ENCODE measurements at places on chromosomes 12 and 14. TPM values are rescaled to one million over a fixed set of nuclear protein-coding genes. Genes with fewer than 3 reads are reported as not detected.

PRH2 gene
- not detected for total RNA-seq

EGLN3 gene
- total RNA-seq, result 2.0 TPM

OTOGL gene
- not detected for total RNA-seq

C12orf54 gene
- total RNA-seq, result not detected

KRT6C gene
- total RNA-seq, result not detected

TAS2R50 gene
- not detected for total RNA-seq

RAB15 gene
- total RNA-seq, result 3.7 TPM

GRCh38 chr12:27828196-27828595 lies 48.2 kb upstream of the MANSC4 start:
- no peak for DNase-seq

GRCh38 chr14:78278464-78279250 lies 108.5 kb downstream of the NRXN3 start:
- no peak for DNase-seq

DNA sequence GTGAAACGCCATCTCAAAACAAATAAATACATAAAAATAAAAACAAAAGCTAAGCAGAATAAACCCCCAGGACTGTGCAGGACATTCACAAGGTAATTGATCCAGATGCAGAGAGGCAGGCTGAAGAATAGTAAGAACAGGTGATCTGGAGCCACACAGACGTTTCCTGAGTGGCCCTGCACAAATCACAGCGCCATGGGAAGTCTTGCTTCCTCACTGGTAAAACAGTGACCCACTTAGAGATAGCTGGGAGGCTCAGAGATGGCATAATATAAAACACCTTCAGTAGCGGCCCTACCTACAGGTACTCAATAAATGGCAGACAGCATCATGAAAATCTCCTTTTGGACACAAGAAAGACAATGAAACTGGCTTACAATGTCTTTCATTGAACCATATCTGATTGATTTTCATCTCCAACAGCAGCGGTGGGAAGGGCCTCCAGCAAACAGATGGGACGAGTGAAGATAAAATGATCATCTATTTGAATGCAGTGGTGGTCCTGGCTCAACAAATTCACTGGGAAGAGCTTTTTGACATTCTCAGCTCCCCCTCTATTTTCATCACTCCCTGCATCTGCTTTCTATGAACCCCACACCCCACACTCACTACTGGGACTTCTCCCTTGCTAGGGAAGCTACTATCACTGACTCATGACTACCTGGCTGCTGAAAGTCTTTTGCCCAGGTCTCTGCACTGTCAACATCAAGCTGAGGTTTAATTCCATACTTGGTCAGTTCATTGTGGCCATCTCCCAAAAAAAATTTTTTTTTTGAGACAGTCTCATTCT lies 63.9 kb downstream of the FOXN3 start:
- no peak for DNase-seq

DNA sequence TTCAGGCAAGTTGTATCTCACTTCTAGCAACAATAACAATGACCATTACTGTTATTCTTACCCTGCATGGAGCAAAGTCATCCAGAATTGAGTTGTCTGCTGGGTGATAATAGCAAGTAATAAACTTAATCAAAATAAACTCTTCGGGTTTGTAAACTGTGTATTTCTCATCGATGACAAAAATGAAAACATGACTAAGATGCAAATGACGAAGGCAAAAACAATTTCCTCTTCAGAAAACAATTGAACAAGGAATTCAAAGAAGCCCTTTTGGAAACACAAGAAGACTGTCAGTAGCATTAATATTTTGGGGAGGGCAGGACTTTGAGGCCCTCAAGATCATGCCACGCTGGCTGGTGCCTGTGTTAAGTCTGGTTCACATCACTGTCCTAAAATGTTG lies 232.0 kb downstream of the BTG1 start:
- DNase-seq, result no peak

GRCh38 chr12:105214670-105215375 lies 21.2 kb downstream of the APPL2 start:
- no peak for DNase-seq

GRCh38 chr14:97900196-97900854 lies 1103.1 kb downstream of the VRK1 start:
- no peak for DNase-seq

GRCh38 chr14:75406856-75407255 lies 21.0 kb upstream of the JDP2 start:
- DNase-seq, result no peak

GRCh38 chr14:82052778-82053177 lies 519.1 kb upstream of the SEL1L start:
- DNase-seq, result no peak

GRCh38 chr12:47921907-47922306 lies 17.1 kb upstream of the VDR start:
- DNase-seq, result no peak

DNA sequence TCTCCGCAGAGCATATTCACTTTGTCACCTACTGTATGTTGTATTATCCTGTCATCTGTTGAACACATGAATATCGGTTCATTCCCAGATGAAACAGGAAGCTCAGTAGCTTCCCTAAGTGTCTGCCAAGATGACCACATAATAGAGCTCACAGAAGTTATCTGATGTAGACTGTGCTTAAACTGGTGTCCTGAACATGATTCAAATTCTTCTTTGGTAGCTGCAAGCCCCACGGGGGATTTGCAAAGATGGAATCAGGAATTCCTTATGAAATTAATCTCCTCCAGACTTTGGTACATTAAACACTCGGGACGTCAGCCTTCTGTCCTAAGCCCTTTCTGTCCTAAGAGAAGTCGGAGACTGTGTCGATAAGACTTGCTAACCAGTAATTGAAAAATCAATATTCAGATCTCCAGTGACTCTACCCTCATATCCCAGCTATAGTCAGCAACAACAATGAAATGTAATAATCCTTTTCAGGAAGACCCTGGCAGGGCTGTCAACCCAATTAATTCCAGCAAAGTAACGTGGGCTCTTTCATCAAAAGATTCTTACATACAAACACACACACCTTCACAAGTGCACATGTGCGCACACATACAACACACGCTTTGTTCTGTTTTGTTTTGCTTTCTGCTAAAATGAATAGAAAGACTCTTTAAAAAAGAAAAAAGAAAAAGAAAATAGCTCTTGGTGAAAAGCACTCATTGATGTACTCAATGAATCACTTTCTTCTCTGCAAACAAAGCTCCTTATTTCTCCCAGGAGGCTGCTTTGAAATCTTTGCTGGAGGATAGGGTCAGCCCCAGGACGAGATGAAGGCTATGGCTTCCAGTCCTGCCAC lies 127.2 kb downstream of the RIMBP2 start:
- no peak for DNase-seq

GRCh38 chr14:81305743-81306142 lies 85.0 kb upstream of the GTF2A1 start:
- no peak for DNase-seq

DNA sequence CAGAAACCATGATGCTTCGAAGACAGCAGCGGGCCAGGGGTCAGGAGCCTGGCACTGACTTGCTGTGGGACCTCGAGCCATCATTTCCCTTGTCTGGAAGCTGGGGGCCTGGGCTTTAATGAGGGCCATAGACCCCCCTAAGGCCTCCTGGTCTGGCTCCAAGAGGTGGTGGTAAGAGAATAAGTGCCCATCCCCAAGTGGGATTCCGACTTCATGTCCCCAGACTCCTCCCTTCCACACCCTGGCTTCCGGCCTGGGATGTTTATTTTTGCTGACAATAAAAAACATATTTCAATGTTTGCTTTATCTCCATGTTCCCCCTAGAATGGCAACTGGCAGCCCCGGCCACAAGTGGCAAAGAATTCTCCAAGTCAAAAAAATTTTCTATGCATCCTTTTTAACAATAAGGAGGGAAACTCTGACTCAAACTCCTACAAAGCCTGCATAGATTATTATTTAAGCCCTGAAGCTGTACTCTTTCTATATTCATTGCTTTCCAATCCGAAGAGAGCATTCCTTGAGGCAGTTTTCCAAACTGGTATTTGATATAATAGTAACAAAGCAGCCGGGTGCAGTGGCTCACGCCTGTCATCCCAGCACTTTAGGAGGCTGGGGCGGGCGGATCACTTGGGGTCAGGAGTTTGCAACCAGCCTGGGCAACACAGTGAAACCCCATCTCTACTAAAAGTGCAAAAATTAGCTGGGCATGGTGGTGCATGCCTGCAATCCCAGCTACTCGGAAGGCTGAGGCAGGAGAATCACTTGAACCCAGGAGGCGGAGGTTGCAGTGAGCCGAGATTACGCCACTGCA lies 84.0 kb downstream of the ITPK1 start:
- DNase-seq, result no peak
